ENCODE measurements at places on chromosomes 13 and 19.

DNA sequence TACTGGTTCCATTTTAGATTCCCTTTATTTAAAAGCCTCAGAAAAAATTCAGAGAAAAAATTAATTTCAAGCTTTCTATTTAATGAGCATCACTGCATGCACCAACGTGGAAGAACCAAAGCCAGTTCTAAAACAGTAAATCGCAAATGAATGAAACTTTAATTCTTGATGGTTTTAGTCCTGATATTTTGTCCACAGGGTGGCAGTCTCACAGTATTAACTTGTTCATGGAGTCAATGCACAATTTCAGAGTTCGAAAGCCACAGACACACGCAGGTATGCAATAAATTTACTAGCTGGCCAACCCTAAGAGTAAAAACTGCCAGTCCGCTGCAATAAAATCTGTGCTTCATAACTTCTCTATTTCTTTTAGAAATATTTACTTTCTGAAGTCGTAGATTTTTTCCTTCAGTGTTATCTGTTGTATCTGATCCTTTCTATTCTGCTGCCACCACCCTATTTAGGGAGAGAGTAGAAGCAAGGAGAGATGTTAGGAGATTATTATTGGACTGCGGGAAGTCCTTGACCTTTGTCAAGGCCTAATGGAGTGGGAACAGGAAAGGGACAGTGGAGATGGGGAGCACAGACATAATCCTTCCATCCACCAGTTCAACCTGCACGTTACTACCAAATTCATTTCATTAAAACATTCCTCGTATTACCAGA is 7.0 kb upstream of the WBP4 start:
- no peak for DNase-seq

GRCh38 chr13:98664047-98664446 is 87.1 kb upstream of the STK24 start:
- DNase-seq = peak; percentile 24

- no peak for DNase-seq
These were observed 9.1 kb downstream of the AP2A1 start for GRCh38 chr19:49775742-49776370.

DNA sequence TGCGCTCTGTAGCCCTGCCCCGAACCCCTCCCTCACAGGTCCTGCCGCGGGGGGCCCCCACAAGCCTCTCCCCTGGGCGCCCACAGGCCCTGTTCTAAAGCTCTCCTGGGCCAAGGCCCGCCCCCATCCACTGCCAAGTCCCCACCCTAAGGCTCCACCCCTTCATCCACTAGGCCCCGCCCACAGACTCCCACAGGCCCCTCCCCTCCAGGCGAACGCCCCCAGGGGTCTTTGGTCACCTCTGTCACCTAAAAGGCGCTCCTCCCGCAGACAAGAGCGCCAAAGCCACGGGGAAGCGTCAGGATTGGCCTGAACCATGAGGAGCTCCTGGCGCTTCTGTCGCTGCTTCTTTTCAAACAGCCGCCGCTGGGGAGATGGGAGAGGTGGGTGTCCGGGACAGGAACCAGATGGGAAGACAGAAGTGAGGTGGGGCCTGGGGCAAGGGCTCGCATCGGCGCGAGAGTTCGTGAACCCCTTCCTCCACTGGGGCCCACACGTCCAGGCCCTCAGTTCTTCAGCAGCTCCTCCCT is 2.3 kb downstream of the TULP2 start:
- DNase-seq = no peak

- DNase-seq = no peak
These were observed 300.2 kb downstream of the DCLK1 start for GRCh38 chr13:35830850-35831450.

DNA sequence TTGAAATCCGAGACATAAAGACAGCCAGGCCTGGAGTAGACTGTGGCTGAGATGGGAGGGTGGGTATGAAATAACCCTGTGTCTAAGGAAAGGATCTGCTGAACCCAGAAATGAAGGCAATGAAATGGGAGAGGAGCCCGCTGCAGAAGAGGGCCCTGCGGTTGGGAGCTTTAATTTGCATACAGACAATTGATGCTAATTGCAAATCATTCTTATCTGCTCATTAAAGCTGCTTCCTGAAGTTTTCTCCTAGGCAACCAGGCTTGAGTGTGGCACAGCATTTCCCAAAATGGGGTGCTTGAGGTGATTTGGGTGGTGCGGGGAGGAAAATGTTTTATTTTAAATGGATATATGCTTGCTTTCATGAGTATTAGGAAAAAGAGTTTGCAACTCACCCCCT is 55.4 kb downstream of the DPF1 start:
- DNase-seq = no peak

- DNase-seq = no peak
These were observed 117.8 kb downstream of the RAB20 start for GRCh38 chr13:110443622-110444225.

GRCh38 chr19:5152013-5152763 is 183.3 kb downstream of the KDM4B start:
- no peak for DNase-seq

- no peak for DNase-seq
These were observed 17.4 kb downstream of the NALCN start for GRCh38 chr13:101398920-101399319.

DNA sequence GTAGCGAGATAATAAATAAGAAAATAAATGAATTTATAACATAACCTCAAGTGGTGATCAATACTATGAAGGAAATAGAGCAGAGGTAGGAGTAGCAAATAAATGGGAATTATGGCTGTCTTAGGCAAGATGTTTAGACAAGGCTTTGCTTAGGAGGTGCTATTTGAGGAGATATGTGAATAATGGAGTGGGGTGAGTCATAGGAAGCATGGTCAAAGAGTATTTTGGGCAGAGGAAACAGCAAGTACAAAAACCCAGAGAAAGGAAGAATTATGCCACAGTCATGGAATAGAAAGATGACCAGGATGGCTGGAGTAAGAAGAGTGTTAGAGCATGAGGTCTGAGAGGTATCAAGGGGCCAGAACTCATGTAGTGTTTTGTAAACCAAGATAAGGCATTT is 33.6 kb upstream of the LPAR6 start:
- DNase-seq = no peak

- DNase-seq = no peak
These were observed 6.1 kb downstream of the PTGIR start for GRCh38 chr19:46618670-46619231.

DNA sequence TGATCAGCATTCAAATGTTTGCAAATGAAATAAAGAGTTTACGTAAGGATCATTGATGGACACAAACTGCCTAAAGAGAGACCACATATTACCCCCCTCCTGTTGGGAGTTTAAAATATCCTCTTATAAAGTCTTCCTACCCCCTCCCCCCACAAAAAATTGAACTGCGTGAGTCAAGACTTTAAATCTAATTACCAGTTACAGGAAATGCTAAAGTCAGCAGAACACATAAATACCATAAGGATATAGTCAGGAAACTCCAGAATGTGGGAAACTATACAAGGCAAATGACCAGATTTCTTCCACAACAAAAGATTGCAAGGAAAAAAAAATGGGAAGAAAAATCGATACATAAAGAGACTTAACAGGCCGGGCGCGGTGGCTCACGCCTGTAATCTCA is 44.4 kb upstream of the FARP1 start:
- no peak for DNase-seq

- DNase-seq = no peak
These were observed 22.9 kb upstream of the ZNF724 start for GRCh38 chr19:23273022-23273589.

GRCh38 chr19:6890401-6890913 is 3.1 kb downstream of the ADGRE1 start:
- no peak for DNase-seq

DNA sequence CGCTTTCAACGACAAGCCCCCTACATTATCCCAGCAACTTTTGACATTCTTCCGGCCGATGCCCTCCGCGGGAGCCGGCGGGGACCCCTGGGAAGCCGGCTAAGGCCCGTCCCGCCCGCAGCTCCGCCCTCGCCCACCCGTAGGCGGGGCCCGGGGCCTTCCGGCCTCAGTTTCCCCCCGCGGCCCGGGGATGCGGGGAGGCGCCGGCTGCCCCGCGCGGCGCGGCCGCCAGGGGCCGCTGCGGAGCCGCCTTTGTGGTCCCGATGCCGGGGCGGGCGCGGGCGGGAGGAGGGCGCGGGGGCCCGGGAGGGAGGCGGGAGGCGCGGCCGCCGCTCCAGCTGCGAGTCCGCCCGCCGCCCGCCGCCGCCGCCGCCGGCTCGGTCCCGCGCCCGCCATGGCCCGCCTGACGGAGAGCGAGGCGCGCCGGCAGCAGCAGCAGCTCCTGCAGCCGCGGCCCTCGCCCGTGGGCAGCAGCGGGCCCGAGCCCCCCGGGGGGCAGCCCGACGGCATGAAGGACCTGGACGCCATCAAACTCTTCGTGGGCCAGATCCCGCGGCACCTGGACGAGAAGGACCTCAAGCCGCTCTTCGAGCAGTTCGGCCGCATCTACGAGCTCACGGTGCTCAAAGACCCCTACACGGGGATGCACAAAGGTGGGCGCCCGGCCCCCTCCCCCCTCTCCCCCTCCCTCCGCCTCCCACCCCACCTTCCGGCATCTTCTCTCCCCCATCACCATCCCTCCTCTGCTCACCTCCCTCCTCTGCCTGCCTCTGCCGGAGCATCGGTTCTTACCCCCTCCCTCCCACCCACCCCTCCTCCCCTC is at the start of gene CELF5:
TSS of gene CELF5 (plus strand) at position 316 of the 823 bp plus-strand sequence. CDS start at position 395, 79 bp downstream.
- DNase-seq = peak; percentile 27

GRCh38 chr19:33621811-33622504 is at the start of gene CHST8:
TSS of gene CHST8 (plus strand) at chr19:33621953. CDS start at chr19:33689262, 67,309 bp downstream.
- DNase-seq = no peak

DNA sequence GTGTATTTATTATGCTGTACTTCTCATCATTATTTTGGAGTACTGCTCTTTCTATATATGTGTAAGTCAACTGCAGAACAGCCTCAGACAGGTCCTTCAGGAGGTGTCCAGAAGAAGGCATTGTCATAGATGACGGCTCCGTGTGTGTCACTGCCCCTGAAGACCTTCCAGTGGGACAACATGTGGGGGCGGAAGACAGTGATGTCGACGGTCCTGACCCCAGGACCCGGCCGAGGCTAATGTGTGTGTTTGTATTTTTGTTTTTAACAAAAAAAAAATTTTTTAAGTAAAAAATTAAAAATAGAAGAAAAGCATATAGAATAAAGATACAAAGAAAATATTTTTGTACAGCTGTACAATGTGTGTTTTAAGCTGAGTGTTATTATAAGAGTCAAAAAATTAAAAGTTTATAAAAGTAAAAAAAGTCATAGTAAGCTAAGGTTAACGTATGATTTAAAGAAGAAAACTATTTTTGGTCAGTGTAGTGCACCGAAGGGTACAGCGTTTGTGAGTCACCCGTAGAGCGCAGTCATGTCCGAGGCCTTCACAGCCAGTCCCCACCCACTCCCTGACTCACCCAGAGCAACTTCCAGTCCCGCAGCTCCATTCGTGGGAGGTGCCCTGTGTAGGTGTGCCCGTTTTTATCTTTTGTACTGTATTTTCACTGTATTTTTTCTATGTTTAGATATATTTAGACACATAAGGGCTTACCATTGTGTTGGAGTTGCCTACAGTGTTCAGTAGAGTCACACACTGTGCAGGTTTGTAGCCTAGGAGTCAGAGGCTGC is 42.2 kb upstream of the SPACA7 start:
- no peak for DNase-seq

DNA sequence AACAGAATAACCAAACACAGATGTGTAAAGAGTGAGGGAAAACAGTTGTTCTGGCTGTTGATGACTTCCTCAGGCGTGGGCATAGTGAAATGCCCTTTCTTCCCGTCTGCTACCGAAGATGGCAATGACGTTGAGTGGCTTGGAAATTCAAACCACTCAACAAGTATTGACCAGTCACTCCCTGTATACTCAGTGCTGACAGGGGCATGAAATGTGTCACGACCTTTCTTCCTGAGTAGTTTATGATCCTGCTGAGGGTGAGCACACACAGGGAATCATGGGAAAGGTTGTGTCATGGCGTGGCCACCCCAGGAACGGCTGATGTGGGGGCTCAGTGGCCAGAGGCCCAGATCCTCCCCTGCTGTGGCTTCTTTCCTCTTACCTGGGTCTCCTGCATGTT is 87.8 kb upstream of the C1QTNF9B start:
- DNase-seq = no peak

DNA sequence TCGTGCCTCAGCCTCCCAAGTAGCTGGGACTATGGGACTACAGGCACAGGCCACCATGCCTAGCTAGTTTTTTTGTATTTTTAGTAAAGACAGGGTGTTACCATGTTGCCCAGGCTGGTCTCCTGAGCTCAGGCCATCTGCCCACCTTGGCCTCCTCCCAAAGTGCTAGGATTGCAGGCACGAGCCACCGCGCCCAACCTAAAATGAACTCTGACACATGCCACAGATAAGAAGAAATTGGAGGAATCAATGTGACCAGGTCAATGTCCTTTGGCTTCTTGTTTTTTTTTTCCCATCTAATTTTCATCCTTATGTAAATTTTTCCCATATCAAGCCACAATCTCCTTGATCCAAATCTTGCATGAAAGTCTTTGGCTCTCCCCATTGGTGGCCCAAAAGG is 68.1 kb upstream of the SOX21 start:
- DNase-seq = no peak
